GM13977 (cell line): ENCODE measurements at places on chromosomes 2 and 18.

DNA sequence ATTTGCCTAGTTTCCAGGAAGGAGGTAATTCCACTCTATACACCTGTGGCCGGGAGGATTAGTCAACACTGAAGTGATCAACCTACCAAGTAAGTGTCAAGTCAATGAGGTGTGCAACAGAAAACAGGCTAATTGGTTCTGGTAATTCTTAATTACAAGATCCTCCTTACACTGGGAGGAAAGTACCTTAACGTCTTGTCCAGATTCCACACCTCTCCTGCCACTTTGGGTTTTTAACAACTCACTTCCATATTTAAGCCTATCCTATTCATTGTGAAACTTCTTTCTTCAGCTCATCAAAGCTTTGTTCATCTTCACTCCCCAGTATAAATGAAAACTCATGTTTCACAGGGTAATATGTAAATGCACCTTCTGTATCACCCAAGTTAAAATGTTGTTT is 22.0 kb upstream of the MAP4K4 start:
- DNase-seq, result peak; percentile 31

GRCh38 chr2:188666503-188666902 is 307.7 kb upstream of the COL3A1 start:
- DNase-seq, result no peak

DNA sequence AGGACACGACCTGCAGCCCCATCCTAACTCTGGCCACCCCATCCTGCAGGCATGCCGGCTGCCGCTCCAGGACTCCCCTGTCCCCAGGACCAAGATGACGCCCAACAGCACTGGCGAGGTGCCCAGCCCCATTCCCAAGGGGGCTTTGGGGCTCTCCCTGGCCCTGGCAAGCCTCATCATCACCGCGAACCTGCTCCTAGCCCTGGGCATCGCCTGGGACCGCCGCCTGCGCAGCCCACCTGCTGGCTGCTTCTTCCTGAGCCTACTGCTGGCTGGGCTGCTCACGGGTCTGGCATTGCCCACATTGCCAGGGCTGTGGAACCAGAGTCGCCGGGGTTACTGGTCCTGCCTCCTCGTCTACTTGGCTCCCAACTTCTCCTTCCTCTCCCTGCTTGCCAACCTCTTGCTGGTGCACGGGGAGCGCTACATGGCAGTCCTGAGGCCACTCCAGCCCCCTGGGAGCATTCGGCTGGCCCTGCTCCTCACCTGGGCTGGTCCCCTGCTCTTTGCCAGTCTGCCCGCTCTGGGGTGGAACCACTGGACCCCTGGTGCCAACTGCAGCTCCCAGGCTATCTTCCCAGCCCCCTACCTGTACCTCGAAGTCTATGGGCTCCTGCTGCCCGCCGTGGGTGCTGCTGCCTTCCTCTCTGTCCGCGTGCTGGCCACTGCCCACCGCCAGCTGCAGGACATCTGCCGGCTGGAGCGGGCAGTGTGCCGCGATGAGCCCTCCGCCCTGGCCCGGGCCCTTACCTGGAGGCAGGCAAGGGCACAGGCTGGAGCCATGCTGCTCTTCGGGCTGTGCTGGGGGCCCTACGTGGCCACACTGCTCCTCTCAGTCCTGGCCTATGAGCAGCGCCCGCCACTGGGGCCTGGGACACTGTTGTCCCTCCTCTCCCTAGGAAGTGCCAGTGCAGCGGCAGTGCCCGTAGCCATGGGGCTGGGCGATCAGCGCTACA is 2.1 kb downstream of the GPBAR1 start:
- no peak for DNase-seq

- no peak for DNase-seq
These were observed 47.5 kb upstream of the CDH20 start for GRCh38 chr18:61285777-61286176.

- no peak for DNase-seq
These were observed 122.1 kb upstream of the EML6 start for GRCh38 chr2:54601339-54601738.

DNA sequence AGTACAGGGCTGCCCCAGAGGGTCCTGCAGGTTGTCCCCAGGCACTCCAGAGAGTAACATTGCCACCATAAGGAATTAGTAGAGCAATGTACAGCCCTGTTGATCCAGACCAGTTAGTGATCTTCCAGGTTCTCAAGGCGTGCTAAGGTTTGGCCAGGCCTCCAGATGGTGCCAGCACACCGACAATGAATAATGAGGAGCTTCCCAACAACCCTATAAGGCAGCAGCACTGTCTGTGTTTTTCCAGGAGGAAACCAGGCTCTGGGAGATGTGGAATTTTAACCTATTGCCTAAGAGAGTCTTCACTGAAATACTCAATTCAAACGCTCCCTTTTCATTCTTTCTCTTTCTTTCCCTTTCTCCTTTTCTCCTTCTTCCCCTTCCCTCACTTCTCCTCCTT is 122.1 kb downstream of the MGAT5 start:
- no peak for DNase-seq

DNA sequence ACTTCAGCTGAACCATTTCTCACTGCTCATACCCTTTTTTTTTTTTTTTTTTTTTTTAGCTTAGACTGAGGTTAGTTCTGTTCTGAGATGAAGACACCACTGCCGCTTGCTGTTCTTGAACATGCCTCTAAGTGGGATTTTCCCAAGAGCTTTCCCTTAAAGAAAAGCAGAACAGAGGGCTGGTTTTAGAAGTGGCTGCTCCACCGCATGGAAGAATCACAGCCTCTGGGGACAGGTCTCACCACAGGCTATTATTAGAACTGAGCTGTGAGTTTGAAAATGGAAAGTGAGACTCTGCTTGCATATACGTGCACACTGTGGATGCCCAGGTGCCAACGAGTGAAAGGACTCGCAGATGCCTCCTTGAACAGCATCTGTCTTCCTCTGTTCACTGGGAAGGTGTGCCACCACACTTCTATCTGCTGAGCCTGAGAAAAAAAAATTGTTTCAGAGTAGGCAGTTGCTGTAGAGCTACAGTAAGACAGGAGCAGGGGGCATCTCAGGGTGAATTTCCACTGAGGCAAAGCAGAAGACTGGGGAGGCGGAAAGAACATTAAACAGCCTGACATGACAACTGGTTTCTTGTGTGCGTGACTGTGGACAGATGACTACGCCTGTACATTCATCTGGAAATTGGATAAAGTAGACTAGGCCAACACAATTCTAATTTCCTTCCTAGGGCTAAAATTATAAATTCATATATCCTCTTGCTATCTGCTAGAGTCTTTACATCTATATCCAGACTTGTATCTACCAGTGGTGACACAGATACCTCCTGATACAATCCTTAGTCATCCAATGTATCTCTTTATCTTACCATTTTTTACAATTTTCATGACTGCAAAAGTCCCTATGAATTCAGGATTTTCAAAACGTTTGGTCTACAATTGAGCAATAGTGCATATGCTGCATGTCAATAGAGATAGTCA is 1045.7 kb upstream of the CELF4 start:
- peak; percentile 11 for DNase-seq

GRCh38 chr18:13542520-13542847 is 183.9 kb downstream of the FAM210A start:
- no peak for DNase-seq

- DNase-seq, result no peak
These were observed 14.1 kb downstream of the ZFP36L2 start for GRCh38 chr2:43212216-43212835.

DNA sequence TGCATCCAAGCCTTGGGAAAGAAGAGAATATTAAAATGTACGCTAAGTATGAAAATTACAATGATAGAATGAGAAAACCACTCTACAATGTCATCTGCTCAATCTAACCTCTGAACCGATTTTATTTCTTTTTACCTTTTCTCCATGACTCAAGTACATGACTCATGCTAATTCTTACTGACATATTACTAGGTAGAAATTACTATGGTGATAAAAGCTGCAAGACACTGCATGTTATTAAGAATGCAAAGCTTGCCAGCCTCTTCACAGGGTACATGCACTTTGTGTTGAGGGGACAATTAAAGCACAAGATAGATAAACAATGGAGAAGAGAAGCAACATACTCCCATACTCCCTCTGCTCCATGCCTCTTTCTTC is 20.7 kb downstream of the SFT2D3 start:
- no peak for DNase-seq

- DNase-seq, result no peak
These were observed 61.7 kb downstream of the ASB1 start for GRCh38 chr2:238488347-238488826.

DNA sequence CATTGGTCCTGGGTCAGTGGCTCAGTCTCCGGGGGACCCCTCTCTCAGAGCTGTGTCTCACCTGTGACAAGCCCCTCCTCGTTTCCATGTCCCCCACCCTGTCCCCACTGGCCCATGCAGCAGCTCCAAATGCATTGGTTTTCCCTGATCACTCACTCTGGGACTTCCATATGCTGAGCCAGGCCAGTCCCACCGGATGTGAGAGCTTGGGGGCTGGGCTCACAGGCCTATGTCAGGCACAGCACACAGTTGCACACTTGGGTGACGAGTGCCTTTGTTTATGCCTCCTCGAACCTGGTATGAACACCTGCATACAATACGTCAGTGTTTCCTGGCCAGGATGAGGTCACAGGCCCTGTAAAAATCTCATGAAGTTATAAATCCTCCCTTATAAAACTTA is 232.5 kb downstream of the TFCP2L1 start:
- DNase-seq, result no peak

- no peak for DNase-seq
These were observed 157.3 kb upstream of the SALL3 start for GRCh38 chr18:78822171-78822948.

GRCh38 chr2:216302981-216303676 is 69.2 kb downstream of the MARCHF4 start:
- no peak for DNase-seq

DNA sequence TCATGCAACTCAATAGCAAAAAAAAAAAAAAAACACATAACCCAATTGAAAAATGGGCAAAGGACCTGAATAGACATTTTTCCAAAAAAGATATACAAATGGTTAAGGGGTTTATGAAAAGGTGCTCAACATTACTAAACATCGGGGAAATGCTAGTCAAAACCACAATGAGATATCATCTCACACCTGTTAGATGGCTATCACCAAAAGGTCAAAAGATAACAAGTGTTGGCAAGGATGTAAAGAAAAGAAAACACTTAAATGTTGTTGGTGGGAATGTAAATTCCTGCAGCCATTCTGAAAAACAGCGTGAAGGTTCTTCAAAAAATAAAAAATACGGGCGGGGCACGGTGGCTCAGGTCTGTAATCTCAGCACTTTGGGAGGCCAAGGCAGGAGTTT is 112.4 kb upstream of the CAB39 start:
- DNase-seq, result no peak

DNA sequence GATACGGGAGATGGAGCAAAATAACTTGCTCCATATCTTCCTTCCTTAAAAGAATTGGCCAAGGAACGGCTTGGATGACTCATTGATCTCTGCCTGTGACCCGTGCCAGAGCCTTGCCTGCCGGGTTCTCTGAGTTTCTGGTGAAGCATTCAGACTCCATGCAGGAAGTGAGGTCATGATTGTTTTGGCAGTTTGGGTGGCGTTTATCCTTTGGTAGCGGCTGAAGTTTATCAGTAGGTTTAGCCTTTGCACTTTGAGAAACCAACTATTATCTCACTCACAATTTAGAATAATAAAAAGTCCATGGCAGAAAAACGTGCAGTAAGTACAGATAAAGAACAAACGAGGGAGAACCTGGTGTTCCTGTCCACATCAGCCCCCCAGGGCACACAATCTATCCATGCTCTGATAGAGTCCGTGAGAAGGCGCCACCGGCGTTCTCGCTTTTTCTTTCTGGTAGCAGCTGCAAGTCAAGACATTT is 15.0 kb upstream of the CTAGE1 start:
- DNase-seq, result no peak

DNA sequence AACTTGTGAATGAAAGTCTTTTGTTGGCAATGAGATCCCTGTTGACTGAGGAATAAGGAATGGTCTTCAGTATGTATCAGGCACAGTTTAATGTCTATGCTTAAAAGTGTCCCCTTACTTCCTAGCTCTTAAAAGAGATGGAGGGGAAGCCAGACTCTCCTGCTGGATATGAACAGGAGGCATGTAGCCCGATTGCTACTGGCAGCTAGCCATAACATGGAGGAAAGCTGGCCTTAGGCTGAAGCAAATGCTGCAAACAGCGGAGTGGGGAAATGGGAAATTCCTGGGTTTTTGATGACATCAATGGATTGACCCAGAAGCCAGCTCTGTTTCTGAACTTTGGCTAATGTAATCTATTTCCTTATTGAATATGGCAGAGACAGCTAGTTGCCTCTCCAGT is 266.1 kb downstream of the SLC4A3 start:
- no peak for DNase-seq

- DNase-seq, result no peak
These were observed 14.4 kb downstream of the ELAC1 start for GRCh38 chr18:50982086-50982801.

GRCh38 chr18:78136986-78137385 is 842.6 kb upstream of the SALL3 start:
- DNase-seq, result no peak

GRCh38 chr2:100334929-100335328 is 12.6 kb upstream of the LONRF2 start:
- DNase-seq, result no peak

DNA sequence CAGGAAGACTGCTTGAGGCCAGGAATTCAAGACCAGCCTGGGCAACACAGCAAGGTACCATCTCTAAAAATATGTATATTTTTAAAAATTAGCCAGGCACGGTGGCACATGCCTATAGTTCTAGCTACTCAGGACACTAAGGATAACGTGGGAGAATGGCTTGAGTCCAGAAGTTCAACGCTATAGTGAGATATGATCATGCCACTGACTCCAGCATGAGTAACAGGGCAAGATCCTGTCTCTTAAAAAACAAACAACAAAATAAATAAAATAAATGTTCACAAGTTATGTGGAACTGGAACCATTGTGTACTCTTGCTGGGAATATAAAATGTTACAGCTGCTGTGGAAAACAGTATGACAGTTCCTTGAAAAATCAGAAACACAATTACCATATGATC is 47.2 kb downstream of the USP34 start:
- no peak for DNase-seq

- no peak for DNase-seq
These were observed 4.5 kb downstream of the RAB31 start for GRCh38 chr18:9712611-9713010.

DNA sequence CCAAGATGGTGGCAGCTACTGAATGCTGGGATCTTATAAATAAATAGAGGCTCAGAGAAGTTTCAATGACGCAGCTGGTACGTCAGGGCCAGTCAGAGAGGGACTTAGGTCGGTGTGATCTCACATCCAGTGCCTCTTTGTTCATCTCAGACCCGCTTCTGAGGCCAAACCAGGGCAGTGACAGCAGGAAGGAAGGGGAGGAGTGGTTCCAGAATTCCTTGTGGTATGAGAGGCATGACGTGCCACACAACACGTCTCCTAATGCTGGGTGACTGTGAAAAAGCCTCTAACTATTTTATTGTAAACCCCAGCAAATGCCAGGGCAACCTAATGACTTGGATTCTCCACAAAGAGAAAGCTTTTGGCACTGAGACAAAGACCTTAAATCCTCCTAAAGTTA is 423.3 kb downstream of the LPIN1 start:
- DNase-seq, result no peak

GRCh38 chr2:213545481-213545880 is 261.2 kb downstream of the SPAG16 start:
- DNase-seq, result no peak

DNA sequence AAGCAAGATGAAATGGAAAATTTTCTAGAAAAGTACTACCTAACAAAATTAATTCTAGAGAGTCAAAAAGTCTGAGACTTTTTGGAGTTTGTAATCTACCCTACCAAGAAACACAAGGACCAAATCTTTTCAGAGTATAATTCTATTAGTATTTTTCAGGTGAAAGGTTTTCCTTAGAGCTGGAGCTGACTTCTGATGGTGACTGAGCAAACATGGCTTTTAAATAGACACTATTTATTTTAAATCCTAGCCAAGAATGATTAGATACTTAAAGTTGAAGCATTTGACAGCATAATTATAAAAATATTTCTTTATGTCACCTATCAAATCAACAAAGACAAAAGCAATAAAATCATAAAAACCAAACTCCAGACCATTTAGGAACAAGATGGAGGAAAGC is 26.6 kb downstream of the ZC3H6 start:
- no peak for DNase-seq
